NCI-H1105 (cell line): ENCODE measurements at places on chromosomes 12 and 14.

DNA sequence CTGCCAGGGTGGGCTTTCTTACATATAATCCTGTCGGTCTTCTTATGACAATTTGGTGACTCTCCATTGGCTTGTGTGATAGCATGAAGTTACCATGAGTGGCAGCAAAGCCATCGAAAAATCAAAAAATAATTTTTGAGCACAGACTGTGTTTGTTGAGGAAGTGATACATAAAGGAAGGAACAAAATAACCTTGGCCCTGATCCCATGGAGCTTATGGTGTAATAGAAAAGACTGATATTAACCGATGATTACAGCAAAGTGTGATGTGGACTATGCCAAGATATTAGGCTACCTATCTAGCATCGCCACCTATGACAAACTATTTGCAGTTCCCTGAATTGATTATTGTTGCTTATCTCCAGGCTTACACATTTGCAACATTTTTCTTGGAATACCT, 383.2 kb downstream of the AEBP2 start:
- DNase-seq = no peak

DNA sequence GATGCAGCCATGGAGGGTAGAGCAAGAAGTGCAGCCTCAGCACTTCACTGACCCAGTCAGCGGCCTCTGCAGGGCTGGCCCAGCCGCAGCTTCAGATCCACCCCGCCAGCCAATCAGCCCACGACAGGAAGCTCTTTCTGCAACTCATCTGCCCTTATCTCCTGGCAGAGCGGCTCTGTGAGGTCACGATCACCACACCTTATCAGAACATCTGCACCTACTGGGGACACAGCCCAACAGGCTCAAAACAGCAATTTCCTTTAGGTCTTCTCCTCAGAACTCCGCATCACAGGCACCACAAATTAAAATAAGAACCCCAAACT, 287.3 kb downstream of the BCL11B start:
- DNase-seq = no peak

DNA sequence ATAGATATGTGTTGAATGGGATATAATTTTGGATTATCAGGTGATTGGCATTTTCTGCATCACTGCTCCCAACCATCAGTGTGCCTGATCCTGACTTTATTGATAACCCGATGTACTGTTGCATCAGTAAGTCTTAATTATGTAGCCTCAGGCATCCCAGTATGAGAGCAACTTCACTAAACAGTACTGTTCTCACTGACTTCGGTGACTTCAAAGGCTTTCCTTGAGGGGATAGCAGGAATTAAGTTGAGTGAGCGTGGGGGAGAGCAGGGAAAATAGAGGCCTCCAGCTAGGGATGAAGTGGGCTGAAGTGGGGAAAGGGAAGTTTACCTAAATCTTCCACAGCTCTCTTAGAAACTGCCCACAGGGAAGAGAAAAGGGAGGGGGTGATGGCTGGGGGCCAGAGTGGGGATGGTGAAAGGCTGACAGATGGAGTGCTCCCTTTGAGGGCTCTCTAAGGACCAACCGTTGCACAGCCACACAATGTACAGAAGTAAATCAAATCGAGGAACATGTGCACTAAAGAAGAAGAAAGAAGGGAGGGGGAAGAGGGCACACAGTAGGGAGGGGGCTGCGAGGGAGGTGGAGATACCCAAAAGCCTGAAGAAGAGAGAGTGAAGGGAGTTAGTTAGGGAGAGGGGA, 10.7 kb upstream of the NEUROD4 start:
- DNase-seq = peak; percentile 24

DNA sequence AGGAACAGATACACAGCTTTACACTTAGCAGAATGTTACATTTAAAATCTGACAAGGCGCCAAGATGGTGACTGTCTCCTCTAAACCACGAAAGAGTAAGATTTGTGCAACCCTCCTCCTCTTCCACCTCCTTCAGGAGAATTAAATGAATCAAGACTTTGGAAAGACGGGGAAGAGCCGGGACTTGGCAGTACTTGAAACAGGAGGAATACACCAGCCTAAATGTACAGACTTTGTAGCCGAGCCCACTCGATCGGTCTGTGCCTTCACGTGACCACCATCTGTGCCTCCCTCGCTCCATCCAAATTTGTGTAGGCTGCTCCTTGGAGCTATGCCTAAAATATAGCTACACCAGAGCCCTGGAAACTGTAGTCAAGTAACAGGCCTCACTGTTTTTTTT, 38.3 kb downstream of the SSPN start:
- no peak for DNase-seq

- no peak for DNase-seq
These were observed 30.3 kb downstream of the EEA1 start for GRCh38 chr12:92898755-92899154.

GRCh38 chr14:105711841-105712460, 185.6 kb downstream of the TMEM121 start:
- no peak for DNase-seq

DNA sequence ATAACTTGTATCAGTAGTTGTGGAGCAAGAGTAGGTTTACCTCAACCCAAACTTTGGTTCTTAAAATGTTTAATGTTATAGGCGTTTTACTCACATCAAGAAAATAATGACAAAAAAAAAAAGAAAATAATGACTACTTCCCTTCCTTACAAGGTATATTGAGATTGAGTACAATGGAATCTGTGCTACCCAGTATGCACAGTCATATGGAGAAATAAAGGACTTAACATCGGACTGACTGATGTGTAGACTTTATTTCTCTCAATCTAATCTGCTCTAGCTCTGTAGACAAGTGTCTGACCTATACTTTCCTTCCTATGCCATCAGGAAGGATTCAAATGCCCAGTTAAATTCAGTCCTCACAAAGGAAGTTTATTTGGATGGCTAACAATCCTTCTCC, 14.4 kb downstream of the MUCL1 start:
- no peak for DNase-seq

- no peak for DNase-seq
These were observed 20.5 kb downstream of the UBC start for GRCh38 chr12:124893792-124894516.

DNA sequence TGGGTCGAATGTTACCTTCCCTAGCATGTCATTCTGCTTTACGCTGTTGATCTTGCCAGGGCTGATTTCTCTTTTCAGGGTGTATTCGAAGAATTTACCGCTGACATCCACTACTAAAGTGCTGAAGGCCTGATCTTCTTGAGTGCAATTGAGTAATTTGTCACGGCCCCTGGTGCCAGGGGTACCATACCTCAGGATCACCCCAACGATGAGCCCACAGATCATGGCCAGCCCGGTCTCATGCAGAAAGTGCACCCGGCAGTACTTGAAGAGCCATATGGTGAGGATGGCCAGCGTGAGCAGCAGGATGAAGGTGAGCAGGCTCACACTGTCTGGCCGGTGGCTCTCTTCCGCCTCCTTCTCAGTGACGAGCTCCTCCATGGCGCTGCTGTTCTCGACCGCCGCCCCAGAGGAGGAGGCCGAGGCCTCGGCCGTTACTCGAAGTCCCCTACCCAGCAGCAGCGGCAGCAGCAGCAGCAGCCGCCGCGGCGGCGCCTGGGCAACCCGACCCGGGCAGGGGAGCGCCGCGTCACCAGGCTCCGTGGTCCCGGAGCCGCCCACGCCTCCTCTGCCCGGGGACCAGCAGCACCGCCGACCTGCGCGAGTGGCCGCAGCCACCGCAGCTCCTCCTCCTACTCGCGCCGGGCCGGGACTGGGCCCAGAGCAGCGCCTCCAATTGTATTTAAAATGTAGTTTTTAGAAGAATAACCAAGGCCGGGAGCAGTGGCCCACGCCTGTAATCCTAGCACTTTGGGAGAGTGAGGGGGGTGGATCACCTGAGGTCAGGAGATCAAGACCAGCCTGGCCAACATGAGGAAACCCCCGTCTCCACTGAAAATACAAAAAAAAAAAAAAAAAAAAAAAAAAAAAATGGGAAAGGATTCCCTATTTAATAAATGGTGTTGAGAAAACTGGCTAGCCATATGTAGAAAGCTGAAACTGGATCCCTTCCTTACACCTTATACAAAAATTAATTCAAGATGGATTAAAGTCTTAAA, 58.5 kb upstream of the TMPO start:
- no peak for DNase-seq

GRCh38 chr12:70180130-70180529, 63.1 kb upstream of the CNOT2 start:
- no peak for DNase-seq

DNA sequence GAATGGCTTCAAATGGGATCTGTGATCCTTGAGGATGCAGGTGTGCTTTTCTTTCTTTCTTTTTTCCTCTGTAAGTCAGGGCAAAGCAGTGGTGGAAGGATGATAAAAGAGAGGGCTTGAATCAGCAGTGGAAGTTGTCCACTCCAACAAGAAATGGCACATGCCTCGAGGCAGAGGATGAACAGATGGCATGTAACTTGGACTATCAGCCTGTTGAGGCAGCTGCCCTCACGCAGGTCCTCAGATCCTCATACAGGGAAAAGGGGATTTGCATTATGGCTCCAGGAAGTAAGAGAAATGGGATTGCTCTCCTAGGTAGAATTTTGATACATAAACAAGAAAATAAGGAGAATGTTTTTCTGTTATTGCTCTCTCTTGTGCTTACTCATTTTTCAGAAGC, 368.0 kb downstream of the FUT8 start:
- DNase-seq = no peak

DNA sequence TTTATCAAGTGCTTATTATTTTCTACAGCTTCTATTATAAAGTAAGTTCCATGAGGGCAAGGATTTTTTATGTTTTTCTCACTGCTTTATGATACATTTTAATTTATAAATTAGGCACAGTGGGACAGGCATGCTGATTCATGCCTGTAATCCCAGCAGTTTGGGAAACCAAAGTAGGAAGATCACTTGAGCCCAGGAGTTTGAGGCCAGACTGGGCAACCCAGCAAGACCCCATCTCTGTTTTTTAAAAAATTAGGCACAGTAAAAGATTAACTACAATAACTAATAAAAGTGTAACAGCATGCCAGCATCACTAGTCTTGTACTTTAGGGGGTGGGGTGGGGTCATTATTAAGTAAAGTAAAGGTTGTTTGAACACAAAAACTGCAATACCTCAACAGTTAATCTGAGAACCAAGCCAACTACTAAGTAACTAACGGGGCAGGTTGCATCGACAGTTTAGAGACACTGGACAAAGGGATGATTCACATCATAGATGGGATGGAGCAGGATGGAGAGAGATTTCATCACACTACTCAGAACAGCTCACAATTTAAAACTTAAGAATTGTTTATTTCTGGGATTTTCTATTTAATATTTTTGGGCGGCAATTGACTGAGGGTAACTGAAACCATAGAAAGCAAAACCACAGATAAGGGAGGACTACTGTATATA, 119.5 kb downstream of the PLEKHA5 start:
- no peak for DNase-seq
